ENCODE measurements at places on chromosomes 3 and 15. TPM values are rescaled to one million over a fixed set of nuclear protein-coding genes. Genes with fewer than 3 reads are reported as not detected.

SST gene
- not detected for total RNA-seq

KLHL6 gene
- not detected for total RNA-seq

REC114 gene
- total RNA-seq, result not detected

SV2B gene
- 0.05 TPM for total RNA-seq

OXTR gene
- total RNA-seq, result 10.4 TPM

ZNF592 gene
- 21.2 TPM for total RNA-seq

BLM gene
- 11.7 TPM for total RNA-seq

SLC22A14 gene
- total RNA-seq, result 0.03 TPM

FLNB gene
- 311 TPM for total RNA-seq

PRICKLE2 gene
- 1.9 TPM for total RNA-seq

HRG gene
- total RNA-seq, result not detected

PDZRN3 gene
- total RNA-seq, result not detected

SPINK8 gene
- not detected for total RNA-seq

DPPA2 gene
- not detected for total RNA-seq

SLC6A20 gene
- not detected for total RNA-seq

PRSS50 gene
- total RNA-seq, result not detected

SH3GL3 gene
- total RNA-seq, result 0.67 TPM

C3orf70 gene
- total RNA-seq, result not detected

CCRL2 gene
- 0.18 TPM for total RNA-seq

NOX5 gene
- total RNA-seq, result 0.24 TPM

PLA2G4E gene
- total RNA-seq, result not detected

SLC7A14 gene
- not detected for total RNA-seq

SLC51A gene
- total RNA-seq, result not detected

PPM1L gene
- total RNA-seq, result 0.50 TPM

WNT5A gene
- 0.82 TPM for total RNA-seq

MEGF11 gene
- total RNA-seq, result 0.39 TPM

SI gene
- total RNA-seq, result not detected

TARS3 gene
- 8.0 TPM for total RNA-seq

MITF gene
- 8.4 TPM for total RNA-seq

RTP1 gene
- total RNA-seq, result not detected

PCYT1A gene
- total RNA-seq, result 37.4 TPM

RASGRP1 gene
- 0.32 TPM for total RNA-seq

SLC27A2 gene
- 35.5 TPM for total RNA-seq

CDCP1 gene
- 10.5 TPM for total RNA-seq

LCTL gene
- total RNA-seq, result not detected

SLC28A2 gene
- not detected for total RNA-seq

CD80 gene
- total RNA-seq, result not detected

CFAP92 gene
- not detected for total RNA-seq

Measured in A549 treated with CORT108297 at 1 μM for 4 hours (cell line).